Hematopoietic multipotent progenitor cell treated with erythropoietin and hydrocortisone succinate and interleukin-3 and kit ligand, for 8 days (in vitro differentiated cells): ENCODE measurements at places on chromosomes 13 and 19.

DNA sequence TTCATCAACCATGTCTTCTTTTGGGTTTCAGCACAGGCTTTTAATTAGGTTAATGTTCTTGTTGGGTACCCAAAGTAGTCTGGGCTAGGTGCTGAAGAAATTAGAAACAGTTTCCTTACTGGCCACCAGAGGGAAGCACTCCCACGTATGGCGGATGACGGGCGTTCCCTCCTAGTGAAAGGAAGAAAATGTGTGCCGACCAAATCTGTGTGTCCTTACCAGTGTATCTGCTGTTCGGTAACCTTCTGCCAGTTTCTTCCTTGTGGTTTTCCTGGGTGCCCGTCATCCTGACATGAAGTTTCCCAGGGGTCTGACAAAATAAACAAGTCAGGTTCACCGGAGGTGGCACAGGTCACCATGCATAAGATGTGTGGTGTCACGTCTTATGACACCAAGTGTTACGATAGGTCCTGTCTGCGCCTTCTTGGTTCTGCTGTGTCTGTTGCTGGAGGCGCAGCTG, 6.0 kb upstream of the WDR88 start:
- DNase-seq: peak; percentile 72

- DNase-seq: no peak
These were observed 17.8 kb downstream of the ERFL start for GRCh38 chr19:41910240-41910991.

DNA sequence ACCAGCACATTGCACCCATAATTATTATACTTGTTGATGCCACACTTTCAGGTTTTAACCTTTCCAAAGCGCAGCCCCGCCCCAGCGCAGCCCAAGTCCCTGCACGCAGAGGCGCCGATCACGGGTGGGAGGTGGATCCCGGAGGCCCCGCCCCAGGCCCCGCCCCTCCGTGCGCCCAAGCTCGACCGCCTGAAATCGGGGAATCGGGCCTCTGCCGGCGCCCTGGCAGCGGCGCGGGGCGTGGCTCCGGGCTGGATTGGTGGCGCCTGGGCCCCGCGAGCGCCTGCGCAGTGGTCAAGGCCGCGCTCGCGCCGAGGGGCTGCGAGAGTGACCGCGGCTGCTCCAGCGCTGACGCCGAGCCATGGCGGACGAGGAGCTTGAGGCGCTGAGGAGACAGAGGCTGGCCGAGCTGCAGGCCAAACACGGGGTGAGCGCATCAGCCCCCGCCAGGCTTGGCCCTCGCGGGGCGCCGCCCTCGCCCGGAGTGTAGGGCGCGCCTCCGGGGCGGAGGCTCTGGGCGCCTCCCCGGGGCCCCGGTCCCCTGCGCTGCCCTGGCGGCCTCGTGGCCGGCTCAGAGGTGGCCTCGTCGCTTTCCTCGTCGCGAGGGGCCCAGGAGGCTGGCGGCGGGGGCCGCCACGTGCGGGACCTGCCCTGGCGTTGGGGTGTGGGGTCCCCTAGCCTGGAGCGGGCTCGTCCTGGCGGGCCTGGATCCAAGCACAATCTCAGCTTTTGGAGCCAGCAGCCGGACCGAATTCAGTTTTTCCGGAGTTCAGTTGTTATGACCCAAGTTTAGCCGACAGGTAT, at the start of gene PDCD5:
TSS of gene PDCD5 (plus strand) at position 290 of the 804 bp plus-strand sequence. CDS start at position 362, 72 bp downstream.
- peak; percentile 91 for DNase-seq

- DNase-seq: no peak
These were observed 605 bp upstream of the TEX30 start for GRCh38 chr13:102774214-102774568.

- DNase-seq: no peak
These were observed 1.6 kb downstream of the SERTAD3 start for GRCh38 chr19:40442328-40443130.

- DNase-seq: no peak
These were observed 17.1 kb downstream of the LRRC4B start for GRCh38 chr19:50551034-50551714.

DNA sequence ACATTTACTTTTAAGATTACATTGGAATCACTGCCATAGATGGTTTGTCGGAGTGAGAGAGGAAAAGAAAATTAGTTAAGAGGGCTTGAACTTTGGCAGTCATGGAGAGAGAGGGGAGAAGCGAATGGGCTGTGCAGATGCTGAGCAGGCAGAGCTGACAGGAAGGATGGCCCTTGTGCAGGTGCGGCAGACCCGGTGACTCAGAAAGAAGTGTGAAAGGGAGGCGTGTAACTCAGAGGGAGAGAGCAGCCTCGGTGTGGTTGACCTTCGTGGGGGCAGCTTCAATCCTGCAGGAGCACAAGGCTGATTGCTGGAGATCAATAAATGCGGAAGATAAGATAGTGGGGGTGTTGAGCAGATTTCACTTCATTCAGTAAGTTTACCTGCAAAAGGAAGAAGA, 76.9 kb downstream of the TNFSF13B start:
- DNase-seq: no peak

GRCh38 chr19:56253737-56254136, 18.8 kb upstream of the EDDM13 start:
- DNase-seq: peak; percentile 86

DNA sequence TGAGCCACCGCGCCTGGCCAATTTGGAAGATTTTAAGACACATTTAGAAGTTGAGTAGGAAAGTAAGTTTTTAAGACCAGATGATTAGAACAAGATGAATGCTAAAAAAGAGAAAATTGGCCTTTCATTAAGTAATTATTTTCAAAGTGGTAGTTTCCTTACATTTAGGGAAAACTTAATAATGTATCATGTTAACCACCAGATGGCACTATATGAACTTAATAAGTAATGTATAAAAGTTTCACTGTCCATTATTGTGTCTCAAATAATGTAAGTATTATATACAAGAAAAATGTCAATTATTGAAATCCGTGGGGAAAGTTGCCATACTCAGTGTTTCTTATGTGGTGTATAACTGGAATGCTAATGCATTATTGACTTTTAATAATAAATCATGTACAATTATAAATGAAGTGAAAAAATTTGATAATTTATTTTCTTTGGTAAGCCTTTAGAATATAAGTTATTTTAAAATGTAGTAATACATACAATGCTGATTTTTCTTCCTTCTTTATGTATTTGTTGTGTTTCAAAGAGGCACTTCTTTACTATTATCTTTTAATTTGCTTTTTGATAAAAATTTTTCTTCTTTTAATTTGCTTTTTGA, 29.2 kb downstream of the COG6 start:
- peak; percentile 65 for DNase-seq

- no peak for DNase-seq
These were observed 5.6 kb upstream of the PRR36 start for GRCh38 chr19:7879836-7880235.

- peak; percentile 36 for DNase-seq
These were observed 19.6 kb downstream of the MTMR6 start for GRCh38 chr13:25267715-25268114.

DNA sequence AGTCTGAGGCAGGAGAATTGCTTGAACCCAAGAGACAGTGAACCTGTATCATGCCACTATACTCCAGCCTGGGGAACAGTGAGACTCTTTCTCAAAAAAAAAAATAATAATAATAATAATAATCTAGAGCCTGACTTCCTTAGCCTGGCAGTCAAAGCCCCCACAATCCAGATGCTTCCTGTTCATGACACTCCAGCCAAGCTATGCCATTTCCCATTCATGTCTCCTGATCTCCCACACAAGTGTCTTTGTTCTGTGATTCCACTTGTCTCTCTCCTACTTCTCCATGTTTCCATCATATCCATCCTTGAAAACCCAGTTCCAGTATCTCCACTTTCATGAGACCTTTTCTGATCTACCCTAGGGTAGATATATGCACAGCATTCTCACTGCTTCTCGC, 150.7 kb downstream of the FOXO1 start:
- DNase-seq: no peak

- DNase-seq: no peak
These were observed 4.2 kb downstream of the POLR2E start for GRCh38 chr19:1090731-1091543.

DNA sequence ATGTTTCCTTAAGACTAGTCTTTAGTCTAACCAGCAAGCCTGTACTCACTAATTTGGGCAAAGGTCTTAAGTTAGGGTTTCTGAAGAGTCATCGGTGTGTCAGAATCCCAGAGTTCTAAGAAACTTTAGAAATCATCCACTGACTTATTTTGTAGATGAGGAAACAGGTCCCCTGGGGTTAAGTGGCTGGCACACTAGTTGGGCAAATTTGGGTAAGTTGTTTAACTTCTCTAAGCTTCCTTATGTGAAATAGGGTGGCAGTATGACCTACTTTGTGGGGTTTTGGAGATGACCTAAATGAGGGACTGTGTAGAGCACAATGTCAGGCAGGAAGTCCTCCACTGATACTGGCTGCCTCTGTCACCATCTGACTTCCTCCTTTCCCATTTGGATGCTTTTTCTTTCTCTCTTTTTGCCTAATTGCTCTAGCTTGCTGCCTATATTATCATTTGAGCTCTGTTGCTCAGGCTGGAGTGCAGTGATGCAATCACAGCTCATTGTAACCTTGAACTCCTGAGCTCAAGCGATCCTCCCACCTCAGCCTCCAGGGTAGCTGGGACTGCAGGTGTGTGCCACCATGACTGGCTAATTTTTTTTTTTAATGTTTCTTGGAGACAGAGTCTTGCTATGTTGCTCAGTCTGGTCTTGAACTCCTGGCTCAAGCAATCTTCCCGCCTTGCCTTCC, 2.3 kb downstream of the ADGRE3 start:
- no peak for DNase-seq

DNA sequence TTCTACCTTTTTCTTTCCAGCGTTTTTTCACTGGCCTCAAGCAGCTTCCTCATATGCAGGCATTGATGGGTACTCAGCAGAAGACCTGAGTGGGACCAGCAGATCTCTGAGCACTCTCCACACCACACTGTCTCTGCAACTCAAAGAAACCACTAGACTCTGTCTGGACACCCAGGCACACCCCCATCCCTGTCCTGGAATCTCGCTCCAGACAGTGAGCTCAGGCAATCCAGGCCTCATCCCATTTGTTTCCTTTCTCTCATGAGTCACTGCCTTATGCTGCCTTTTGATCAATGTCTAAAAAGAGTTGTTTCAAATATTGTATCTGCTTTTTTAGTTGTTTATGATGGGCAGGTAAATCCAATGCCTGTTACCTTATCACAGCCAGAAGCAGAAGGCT, 19.7 kb upstream of the POP4 start:
- DNase-seq: no peak

DNA sequence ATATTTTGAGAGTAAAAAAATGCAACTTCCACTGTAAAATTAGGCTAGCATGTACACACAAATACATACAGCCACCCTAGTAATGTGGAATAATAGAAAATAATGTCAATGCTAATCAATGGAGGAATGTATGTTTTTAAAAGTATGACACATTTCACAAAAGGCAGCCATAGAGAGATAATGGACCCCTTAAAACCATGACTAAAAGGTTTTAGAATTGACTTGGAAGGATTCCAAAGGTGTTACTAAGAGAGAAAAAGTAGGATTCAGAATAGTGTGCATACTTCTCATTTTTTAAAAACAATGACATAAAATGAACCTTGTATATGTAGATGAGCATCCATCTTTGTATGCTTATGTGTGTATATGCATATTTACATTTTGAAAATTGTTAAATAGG, 597.9 kb upstream of the PCDH9 start:
- no peak for DNase-seq
